ENCODE measurements at places on chromosomes 2 and 18.

GRCh38 chr18:12599966-12600365, 57.9 kb downstream of the SPIRE1 start:
- no peak for DNase-seq

DNA sequence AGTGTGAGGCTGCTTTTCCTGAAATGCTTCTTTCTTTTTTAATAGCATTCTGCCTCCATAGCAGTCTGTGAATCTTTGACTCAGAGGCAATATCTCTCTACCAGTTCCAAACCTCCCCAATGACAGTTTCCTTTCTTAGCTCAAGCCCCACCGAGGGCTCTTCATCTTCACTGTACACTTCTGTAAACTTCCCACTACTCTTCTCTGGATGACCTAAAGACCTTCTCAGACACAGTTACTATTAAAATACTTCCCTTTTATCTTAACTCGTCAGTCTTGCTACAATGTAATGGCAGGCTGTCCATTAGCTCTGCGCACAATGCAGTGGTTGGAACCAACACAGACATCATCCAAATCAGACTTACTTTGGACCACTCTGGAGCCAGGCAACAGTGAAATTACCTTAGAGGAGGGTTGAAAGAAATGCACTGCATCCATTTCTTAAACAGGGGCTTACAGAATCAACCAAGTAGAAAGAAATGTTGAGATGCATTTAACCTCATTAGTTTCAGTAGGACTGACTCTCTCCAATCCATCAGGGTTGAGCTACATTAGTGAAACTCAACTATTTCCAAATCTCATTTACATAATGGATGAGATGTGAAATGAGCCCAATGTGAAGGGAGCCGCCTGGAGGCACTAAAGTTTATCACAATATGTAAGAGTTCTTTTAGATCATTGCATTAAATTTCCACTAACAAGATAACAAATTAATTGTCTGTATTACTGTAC, 343.8 kb downstream of the SETBP1 start:
- DNase-seq: no peak

- no peak for DNase-seq
Measured at GRCh38 chr2:189609423-189609816, 28.8 kb upstream of the SLC40A1 start.

GRCh38 chr2:159639712-159640111, 23.4 kb upstream of the BAZ2B start:
- no peak for DNase-seq

DNA sequence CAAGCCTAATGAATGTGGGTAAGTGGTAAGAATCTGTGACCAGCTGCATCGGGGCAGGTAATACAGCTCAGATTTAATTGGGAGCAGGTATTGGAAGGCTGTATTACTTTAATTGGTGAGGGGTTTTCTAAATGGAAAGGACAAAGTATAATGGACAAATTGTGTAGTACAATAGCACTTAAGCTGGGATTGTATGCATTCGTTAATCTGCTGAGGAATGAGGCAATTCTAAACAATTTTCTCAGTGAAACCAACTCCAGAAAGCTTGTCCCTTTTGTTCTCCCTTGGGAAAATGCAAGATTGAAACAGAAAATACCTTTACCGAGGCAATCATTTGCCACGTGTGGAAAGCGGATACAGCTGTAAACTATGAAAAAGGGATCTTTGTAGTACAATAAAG, 801.6 kb upstream of the POU3F3 start:
- DNase-seq: no peak

GRCh38 chr2:121489284-121489683, 41.4 kb upstream of the RNU4ATAC start:
- DNase-seq: no peak

DNA sequence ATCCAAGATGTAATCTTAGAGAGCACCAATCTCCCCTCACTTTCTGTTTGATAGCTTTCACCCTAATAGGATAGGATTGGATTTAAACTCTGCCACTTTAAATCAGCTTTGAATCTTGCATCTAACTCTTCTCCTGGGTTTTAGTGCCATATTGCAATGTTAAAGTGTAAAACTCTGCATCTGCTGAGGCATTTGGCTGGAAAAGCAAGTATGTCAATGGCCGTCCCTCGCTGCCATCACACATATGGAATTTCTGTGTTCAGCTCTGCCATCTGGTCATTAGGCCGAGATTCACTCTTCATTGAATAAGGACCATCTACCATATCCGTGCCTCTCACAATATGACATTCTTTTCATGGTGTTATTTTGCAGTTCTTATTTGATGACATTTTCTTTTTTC, 728.1 kb upstream of the PIK3C3 start:
- no peak for DNase-seq

DNA sequence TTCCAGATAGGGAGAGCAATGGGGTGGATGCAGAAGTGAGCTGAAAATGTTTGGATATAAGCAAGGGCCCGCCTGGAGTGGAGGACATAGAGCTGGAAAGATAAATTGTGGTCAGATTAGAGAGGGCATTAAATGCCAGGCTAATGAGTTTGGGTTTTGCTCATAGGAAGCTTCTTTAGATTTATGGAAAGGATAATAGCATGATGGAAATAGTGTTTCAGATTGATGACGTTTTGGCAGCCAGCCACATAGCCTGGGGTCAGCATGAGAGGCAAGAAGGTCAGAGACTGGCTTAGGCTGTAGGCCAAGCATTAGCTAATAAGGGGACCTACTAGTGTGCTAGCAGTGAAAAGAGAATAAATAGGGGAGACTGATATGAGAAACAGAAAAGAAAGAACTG, 321.6 kb downstream of the STK39 start:
- DNase-seq: peak; percentile 22

GRCh38 chr2:96685577-96686459, 43.3 kb downstream of the FER1L5 start:
- no peak for DNase-seq

DNA sequence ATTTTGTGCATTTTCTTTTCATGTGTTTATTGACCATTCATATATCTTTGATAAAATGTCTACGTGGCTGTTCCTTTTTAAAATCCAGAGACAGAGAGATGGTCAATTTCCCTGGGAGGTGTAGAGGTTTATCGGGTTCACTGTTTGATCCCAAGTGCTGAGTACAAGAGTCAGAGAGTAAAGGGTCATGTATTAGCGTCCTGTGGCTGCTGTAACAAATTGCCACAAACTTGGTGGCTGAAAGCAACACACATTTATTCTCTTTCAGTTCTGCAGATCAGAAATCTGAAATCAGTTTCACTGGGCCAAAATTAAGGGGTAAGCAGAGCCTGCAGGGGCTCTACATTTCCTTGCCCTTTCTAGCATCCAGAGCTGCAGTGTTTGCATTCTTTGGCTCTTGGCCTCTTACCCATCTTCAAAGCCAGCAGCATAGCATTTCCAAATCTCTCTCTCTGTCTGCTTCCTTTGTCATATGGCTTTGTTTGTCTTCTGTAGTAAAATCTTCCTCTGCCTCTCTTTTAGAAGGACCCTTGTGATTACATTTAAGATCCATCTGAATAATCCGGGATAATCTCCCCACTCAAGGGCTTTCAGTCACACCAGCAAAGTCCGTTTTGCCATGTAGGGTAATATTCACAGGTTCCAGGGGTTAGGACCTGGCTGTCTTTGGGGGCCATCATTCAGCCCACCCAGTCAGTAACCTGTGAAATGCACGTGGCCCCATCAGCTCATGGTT, 49.9 kb downstream of the TMEM17 start:
- DNase-seq: peak; percentile 66

GRCh38 chr2:71783215-71783614, 329.9 kb downstream of the DYSF start:
- no peak for DNase-seq

Data from HAP-1 (cell line).